ENCODE measurements at places on chromosomes 3 and 15.

- DNase-seq, result no peak
Measured at GRCh38 chr3:186124592-186124991, 15.7 kb upstream of the ETV5 start.

- DNase-seq, result no peak
Measured at GRCh38 chr3:66498687-66499621, 1.9 kb downstream of the LRIG1 start.

GRCh38 chr15:65264863-65265430 lies 21.7 kb downstream of the PARP16 start:
- DNase-seq, result no peak

DNA sequence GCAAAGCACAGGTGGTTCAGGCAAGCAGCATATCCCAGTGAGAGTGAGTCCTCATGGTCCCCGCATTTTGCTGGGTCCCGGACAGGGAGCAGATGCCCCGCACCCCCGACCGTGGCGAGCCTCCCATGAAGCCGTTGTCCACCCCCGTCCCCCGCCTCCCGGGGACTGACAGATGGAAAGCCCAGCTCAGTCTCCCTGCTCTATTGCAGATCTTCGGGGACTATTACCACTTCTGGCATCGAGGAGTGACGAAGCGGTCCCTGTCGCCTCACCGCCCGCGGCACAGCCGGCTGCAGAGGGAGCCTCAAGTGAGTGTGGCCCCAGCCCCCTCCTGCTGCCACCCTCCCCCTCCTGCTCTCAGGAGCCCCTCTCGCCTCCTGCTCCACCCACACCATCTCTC lies 7.7 kb downstream of the FURIN start:
- no peak for DNase-seq

DNA sequence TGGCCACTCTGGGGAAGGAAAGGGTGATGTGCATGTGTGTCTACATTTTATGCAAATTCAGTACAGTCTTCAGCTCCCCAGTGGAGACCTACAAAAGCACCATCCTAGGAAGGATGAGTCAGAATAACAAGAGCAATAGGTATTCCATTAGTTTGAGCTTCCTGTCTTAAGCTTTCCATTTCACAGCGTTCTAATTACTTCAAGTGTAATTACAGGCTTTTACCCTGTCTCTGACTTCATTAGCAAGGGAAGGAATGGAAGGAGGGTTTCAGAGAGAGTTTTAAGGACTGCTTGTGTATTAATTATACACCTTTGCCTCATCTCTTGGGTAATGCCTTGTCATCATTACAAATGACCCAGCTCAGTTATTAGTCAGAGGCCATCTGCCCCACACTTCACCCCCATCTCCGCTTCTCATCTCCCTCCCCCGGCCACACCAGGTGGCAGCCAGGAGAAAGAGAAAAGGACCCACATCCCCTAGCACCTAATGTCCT lies 202.8 kb upstream of the MRPL3 start:
- no peak for DNase-seq

- no peak for DNase-seq
Measured at GRCh38 chr3:48598323-48599076, 3.4 kb upstream of the COL7A1 start.
